ENCODE measurements at places on chromosomes 3 and 15.

DNA sequence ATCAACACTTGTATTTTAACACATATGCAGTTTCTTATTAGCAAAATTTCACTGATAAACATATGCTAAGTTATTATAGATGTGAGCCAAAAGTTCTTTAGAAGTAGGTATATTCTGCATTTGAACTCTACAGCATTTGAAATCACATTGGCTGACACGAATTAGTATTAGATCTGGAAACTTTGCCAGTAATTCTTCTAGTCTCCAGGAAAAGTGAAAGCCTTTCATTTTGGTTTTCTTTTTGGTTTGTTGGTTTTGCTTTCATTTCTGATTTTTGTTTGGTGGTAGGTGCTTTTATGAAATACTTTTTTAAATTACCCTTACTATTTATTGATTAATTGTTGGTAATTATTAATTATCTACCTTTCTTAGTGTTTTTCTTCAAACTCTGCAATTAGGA lies 72.9 kb downstream of the RBMS3 start:
- H3K27me3 ChIP-seq: no peaks in the 10 kb centered on the region
- H3K4me3 ChIP-seq: no peak overlapping the region
- DNase-seq: no peak
- peaks cover 4% of the 10 kb centered on the region for H3K36me3 ChIP-seq
- no peak overlapping the region for H3K27ac ChIP-seq
- H3K4me1 ChIP-seq: peaks cover 9% of the 10 kb centered on the region

GRCh38 chr3:114900908-114901307 lies 246.2 kb downstream of the ZBTB20 start:
- H3K27me3 ChIP-seq: no peaks in the 10 kb centered on the region
- peaks cover 17% of the 10 kb centered on the region for H3K4me1 ChIP-seq
- peak overlapping the region; percentile 25 for H3K27ac ChIP-seq
- DNase-seq: no peak
- no peaks in the 10 kb centered on the region for H3K36me3 ChIP-seq

GRCh38 chr3:156102267-156102931 lies 18.0 kb upstream of the KCNAB1 start:
- no peak overlapping the region for H3K4me3 ChIP-seq
- H3K36me3 ChIP-seq: no peaks in the 10 kb centered on the region
- no peaks in the 10 kb centered on the region for H3K27me3 ChIP-seq

- no peak for DNase-seq
- peaks cover 6% of the 10 kb centered on the region for H3K36me3 ChIP-seq
- peaks cover 14% of the 10 kb centered on the region for H3K4me1 ChIP-seq
- no peak overlapping the region for H3K27ac ChIP-seq
- no peak overlapping the region for H3K4me3 ChIP-seq
- H3K27me3 ChIP-seq: no peaks in the 10 kb centered on the region
Measured at GRCh38 chr3:171126478-171127209, 100.1 kb upstream of the SLC2A2 start.

DNA sequence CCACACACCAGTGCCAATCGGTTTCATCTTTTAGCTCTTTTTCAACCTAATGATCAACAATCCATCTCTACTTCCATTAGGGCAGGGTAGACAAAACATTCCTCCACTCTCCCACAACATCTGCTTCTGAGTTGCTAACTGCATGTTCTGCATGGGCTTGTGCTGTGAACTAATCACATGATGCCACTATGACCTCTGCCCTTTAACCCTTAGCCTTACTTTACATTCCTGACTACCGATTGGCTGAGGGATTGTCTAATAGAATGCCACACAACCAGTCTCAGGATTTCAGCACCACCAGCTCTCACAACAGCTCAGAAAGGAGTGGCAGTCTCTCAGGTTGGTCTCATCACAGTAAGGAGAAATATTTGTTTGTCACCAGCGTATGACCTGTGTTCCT lies 562.8 kb downstream of the ROBO2 start:
- H3K27me3 ChIP-seq: no peaks in the 10 kb centered on the region
- no peaks in the 10 kb centered on the region for H3K4me1 ChIP-seq
- no peak overlapping the region for H3K4me3 ChIP-seq
- DNase-seq: no peak
- H3K27ac ChIP-seq: no peak overlapping the region
- H3K36me3 ChIP-seq: peaks cover 3% of the 10 kb centered on the region

DNA sequence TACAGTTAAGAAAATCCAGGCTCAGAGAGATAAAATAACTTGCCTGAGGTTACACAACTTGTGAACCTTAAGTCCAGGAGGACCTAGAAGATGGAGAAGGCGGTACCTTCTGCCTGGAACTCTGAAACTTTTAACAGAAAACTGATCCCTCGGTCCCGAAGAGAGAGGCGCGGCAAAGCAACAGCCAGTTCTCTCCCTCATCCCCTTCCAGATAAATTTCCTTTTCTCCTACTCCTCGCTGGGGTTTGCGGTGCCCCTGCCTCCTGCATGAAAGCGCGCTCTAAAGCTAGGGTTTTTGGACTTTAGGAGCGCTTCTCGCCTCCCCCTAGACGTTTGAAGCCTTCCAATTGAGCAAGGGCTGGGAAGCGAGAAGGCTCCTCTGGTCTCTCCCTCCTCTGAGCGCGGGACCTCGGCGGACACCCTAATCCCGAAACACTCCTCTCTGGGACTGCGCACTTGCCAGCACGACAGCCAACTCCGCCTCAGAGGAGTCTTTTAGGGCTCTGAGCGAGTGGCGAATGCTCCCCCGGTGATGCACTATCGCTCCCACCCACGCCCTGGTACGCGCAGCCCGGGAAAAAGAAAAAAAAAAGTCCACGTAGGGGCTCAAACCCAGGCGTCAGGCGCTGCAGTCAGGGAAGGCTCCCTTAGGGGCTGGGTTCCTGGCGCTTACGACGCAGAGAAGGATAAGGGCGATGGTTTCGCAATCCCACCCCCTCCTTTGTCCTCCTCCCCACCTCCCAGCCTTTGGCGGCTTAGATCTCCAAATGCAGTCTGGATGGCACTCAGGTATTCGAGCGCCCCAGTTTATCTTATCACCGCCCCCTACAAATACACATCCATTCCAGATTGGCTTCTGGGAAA lies 7.9 kb upstream of the EOMES start:
- no peak for DNase-seq
- H3K27ac ChIP-seq: no peak overlapping the region
- peaks cover 3% of the 10 kb centered on the region for H3K4me1 ChIP-seq

DNA sequence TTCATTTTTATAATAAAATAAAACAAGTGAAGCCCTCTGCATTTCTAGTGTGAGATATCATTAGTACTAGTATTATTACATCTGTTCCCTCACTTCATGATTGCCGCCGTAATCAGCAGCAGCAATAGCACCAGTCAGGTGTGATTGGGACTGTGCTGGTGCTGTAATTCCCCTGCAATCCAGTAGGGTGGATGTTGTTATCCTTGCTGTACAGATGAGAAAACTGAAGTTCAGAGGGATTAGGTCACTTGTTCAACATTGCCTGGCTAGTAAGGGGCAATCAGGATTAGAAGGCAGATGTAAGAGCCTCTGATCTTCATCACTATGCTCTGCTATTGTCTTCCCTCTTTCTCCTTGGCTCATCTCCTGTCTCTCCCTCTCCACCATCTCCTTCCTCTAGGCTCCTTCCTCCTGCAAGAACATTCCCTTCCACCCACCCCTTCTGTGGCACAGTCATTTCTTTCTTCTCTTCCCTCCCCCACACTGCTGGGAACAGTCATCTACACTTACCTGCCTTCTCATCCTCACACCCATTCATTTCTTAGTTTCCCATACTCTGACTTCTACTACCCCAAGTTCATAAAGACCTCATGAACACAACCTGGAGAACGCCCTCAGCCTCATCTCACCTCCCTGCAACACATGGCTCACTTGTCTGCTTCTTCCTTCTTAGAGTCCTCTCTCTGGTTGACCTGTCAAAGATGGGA lies 29.7 kb downstream of the CRYGS start:
- H3K4me1 ChIP-seq: peaks cover 9% of the 10 kb centered on the region
- H3K4me3 ChIP-seq: no peak overlapping the region
- no peaks in the 10 kb centered on the region for H3K36me3 ChIP-seq
- no peak overlapping the region for H3K27ac ChIP-seq
- DNase-seq: no peak

DNA sequence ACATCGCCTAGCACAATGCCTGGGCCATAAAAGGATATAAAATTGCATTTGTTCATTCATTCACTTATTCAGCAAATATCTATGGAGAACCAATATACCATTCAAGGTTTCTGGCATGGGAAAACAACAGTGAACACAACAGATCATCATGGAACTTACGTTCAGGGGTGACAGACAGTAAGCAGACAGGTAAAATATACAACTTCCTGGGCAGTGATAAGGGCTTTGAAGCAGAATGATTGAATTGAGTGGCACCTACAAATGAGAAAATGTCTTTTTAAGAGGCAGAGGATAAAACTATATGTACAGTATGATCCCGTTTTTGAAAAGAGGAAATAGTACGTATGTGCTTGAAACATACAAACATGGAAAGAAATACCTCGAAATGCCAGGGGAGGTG lies 39.2 kb downstream of the CMTM7 start:
- peaks cover 3% of the 10 kb centered on the region for H3K36me3 ChIP-seq
- H3K4me1 ChIP-seq: peaks cover 4% of the 10 kb centered on the region
- H3K27ac ChIP-seq: no peak overlapping the region

DNA sequence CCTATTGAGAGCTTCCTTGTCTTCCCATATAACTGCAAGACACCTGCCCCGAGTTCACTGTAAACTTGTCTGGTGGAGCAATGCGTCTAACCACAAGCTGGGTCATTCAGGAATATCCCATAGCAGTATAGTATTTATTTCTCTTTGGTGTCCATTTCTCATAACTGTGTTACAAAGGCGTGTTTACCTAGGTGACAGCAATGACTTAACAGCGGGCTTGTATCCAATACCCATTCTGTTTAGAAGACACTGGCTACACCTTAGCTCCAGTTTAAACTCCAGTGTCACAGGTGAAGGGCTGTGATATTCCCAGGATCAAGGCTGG lies 24.3 kb downstream of the ATP10A start:
- no peaks in the 10 kb centered on the region for H3K36me3 ChIP-seq
- H3K4me3 ChIP-seq: no peak overlapping the region
- H3K4me1 ChIP-seq: no peaks in the 10 kb centered on the region
- no peak overlapping the region for H3K27ac ChIP-seq
- no peak for DNase-seq

- no peaks in the 10 kb centered on the region for H3K27me3 ChIP-seq
- DNase-seq: no peak
- H3K27ac ChIP-seq: no peak overlapping the region
Measured at GRCh38 chr3:74469151-74469550, 145.3 kb downstream of the CNTN3 start.

GRCh38 chr3:185340751-185341150 lies 22.2 kb upstream of the MAP3K13 start:
- no peak for DNase-seq
- H3K4me1 ChIP-seq: peaks cover 5% of the 10 kb centered on the region
- H3K27me3 ChIP-seq: no peaks in the 10 kb centered on the region
